ENCODE measurements at places on chromosomes 6 and 20.
A peak's percentile ranks its signal among the peaks of the same experiment; 100 is the strongest.

- H3K36me3 ChIP-seq, result no peaks in the 10 kb centered on the region
- H3K4me1 ChIP-seq, result no peaks in the 10 kb centered on the region
- no peaks in the 10 kb centered on the region for H3K27me3 ChIP-seq
- H3K4me3 ChIP-seq, result no peak overlapping the region
Measured at GRCh38 chr6:151052021-151052646, 186.6 kb downstream of the MTHFD1L start.

DNA sequence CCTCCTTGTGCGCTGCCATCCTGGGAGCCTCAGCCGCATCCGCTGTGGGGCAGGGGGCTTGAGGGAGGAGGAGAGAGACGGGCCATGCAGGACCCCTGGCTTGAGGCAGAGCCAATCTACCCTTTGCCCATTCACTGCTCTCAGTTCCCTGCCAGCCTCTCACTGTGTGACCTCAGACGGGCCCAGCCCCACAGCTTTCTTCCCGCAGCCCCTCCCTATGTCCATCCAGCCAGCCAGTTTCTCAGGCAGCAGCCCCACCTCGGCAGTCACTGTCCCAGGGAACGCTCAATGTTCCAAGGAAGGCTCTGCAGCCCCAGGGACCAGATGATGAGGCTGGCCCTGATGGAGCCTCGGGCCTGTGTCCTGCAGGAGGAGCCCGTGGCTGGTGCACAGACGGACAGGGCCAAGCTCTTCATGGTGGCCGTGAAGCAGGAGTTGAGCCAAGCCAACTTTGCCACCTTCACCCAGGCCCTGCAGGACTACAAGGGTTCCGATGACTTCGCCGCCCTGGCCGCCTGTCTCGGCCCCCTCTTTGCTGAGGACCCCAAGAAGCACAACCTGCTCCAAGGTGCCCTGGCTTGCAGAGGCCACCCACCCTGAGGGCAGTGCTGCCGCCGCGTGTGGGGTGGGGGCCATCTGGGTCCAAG is 3.9 kb upstream of the TNFRSF6B start:
- H3K27ac ChIP-seq, result peak overlapping the region; percentile 63

GRCh38 chr6:138999949-139000725 is 12.1 kb upstream of the REPS1 start:
- H3K27ac ChIP-seq, result no peak overlapping the region
- DNase-seq, result no peak
- H3K27me3 ChIP-seq, result no peaks in the 10 kb centered on the region
- no peaks in the 10 kb centered on the region for H3K36me3 ChIP-seq

DNA sequence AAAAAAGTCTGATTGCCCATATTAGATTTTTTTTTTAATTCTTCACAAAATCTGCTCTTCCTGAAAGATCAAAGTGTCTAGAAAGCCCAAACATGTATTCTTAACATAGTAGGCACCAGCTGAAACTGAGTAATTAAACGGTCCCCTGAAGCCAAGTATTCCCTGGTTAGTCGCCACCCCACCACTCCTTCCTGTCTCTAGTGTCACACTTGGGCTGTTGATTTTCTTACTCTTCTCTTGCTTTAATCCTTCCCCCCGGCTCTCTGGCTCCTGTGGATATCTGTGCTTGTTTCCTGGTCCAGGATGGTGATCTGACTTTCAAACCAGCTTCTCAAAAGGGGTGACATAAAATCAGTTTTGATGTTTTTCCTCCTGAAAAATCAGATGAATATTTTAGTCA is 162.9 kb downstream of the QKI start:
- H3K4me3 ChIP-seq, result no peak overlapping the region
- no peak overlapping the region for H3K27ac ChIP-seq
- no peaks in the 10 kb centered on the region for H3K27me3 ChIP-seq
- DNase-seq, result no peak
- H3K36me3 ChIP-seq, result peaks cover 15% of the 10 kb centered on the region
- peaks cover 8% of the 10 kb centered on the region for H3K4me1 ChIP-seq

DNA sequence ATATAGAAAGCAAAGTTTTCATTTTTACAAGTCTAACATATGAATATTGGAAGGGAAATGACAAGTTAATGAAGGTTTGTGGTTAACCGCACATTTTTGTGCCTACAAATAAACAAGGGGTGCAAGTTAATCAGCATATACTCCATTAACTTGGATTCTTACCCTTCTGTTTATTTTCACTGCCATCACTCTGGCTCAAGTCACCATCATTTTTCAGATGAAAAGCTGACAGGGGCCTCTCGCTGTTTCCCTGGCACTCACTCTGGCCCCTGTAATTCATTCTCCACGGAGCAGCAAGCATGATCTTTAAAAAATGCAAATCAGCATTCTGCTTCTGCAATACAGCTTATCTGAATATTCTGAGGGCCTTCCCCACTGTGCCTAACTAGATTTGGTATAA is 29.8 kb downstream of the APCDD1L start:
- no peak for DNase-seq
- H3K4me1 ChIP-seq, result no peaks in the 10 kb centered on the region
- no peak overlapping the region for H3K27ac ChIP-seq
- H3K27me3 ChIP-seq, result no peaks in the 10 kb centered on the region

DNA sequence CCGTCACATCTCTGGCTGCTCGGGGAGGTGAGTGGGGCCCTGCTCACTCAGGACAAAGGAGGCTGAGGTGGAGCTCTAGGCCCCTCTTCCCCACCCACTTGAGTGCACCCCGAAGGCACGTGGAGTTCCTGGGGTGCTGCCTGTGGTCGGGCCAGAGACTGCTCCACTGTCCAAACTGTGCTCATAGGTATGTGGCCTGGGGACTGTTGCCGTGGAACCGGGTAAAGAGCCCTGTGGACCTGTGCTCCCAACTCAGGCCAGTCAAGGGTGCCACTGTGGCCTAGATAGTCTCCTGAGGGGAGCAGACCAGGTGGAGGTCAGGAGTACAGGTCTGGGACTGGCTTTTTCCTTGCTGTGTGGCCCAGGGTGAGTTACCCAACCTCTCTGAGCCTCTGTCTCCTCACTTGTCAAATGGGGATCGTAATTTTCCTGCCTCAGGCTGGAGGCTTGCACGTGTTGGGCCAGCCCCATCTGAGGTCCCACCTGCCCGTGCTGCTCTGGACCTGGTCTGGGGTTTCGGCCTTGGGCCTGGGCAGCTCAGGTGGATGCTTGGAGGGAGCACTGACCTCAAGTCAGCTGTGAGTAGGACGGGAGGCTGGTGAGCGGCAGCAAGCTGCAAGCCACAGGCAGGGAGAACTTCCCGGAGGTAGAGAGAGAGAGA is 12.4 kb upstream of the NPBWR2 start:
- no peak overlapping the region for H3K4me3 ChIP-seq
- no peak overlapping the region for H3K27ac ChIP-seq
- no peaks in the 10 kb centered on the region for H3K4me1 ChIP-seq
- peak; percentile 63 for DNase-seq

DNA sequence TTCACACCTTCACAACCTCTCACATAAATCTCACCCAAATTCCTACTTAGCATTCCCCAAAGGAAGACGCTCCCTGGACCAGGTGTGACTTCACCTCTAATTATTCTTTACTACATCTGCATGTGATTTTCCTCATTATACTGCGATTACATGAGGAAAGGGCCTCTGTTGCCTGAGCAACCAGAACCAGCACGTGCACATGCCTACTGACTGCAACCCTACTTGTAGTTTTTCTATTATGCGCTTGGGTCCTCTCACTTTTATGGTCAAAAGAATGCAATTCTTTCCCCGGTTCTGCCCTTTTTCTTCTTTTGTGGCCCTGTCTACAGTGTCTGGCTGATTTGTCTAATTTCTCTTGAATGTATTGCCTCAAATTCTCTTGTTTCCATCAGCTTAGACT is 20.4 kb upstream of the ANKEF1 start:
- H3K4me3 ChIP-seq, result no peak overlapping the region
- no peaks in the 10 kb centered on the region for H3K36me3 ChIP-seq
- H3K4me1 ChIP-seq, result no peaks in the 10 kb centered on the region
- no peaks in the 10 kb centered on the region for H3K27me3 ChIP-seq

DNA sequence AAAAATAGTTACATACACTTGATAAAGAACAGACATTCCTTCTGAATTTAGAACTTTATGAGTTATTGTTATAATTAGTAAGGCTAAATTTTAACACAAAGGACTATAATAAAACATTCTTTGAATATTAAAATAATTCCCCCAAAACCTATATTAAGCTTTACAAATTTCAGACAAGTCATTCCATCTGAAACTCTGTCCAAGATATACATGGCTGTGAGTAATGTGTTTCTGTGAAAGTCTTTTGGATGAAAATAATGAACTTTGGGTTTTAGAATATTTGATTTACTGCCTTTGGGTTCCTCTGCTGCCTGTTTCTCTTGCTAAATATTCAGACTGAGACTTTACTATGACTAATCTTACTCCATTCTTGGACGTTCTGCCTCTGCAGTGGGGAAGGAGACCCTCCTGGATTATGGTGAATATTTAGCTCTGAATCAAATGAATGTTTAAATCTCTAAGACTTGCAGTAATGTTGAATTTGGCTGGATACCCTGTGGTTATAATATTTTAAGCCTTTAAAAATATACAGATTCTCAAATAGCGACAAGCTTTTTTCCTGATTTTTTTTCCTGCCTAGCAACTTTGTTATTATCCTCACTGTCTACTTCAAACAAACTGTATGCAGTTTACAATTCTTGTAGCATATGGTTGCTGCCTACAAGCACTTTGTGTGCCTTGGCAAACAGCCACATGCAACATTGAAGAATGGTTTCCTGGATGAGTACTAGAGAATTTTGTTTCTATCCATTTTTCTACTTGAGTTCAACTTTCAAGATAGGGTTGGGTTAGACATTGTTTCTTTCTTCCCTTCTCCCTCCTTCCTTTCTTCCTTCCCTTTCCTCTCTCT is 51.4 kb downstream of the TXLNB start:
- H3K27me3 ChIP-seq, result no peaks in the 10 kb centered on the region
- peaks cover 9% of the 10 kb centered on the region for H3K4me1 ChIP-seq
- H3K27ac ChIP-seq, result peak overlapping the region; percentile 7
- no peak overlapping the region for H3K4me3 ChIP-seq
- H3K36me3 ChIP-seq, result no peaks in the 10 kb centered on the region
- DNase-seq, result no peak

- no peaks in the 10 kb centered on the region for H3K4me1 ChIP-seq
- no peak overlapping the region for H3K27ac ChIP-seq
- no peak overlapping the region for H3K4me3 ChIP-seq
- no peaks in the 10 kb centered on the region for H3K36me3 ChIP-seq
- no peak for DNase-seq
Measured at GRCh38 chr6:107284805-107285204, 169.5 kb upstream of the BEND3 start.

- no peaks in the 10 kb centered on the region for H3K27me3 ChIP-seq
- no peak for DNase-seq
- no peaks in the 10 kb centered on the region for H3K36me3 ChIP-seq
- no peak overlapping the region for H3K27ac ChIP-seq
- no peaks in the 10 kb centered on the region for H3K4me1 ChIP-seq
- H3K4me3 ChIP-seq, result no peak overlapping the region
Measured at GRCh38 chr20:15555913-15556312, 1017.3 kb downstream of the KIF16B start.

GRCh38 chr6:72724545-72724944 is 102.7 kb downstream of the KCNQ5 start:
- H3K4me3 ChIP-seq, result no peak overlapping the region
- no peaks in the 10 kb centered on the region for H3K27me3 ChIP-seq
- H3K4me1 ChIP-seq, result no peaks in the 10 kb centered on the region
- no peaks in the 10 kb centered on the region for H3K36me3 ChIP-seq

GRCh38 chr6:76509397-76509796 is 436.9 kb upstream of the IMPG1 start:
- H3K27me3 ChIP-seq, result no peaks in the 10 kb centered on the region
- H3K27ac ChIP-seq, result no peak overlapping the region
- no peaks in the 10 kb centered on the region for H3K36me3 ChIP-seq
- no peak overlapping the region for H3K4me3 ChIP-seq

GRCh38 chr6:97771372-97771771 is 488.4 kb upstream of the MMS22L start:
- DNase-seq, result no peak
- no peaks in the 10 kb centered on the region for H3K27me3 ChIP-seq
- no peaks in the 10 kb centered on the region for H3K36me3 ChIP-seq
- no peak overlapping the region for H3K27ac ChIP-seq
- H3K4me3 ChIP-seq, result no peak overlapping the region

GRCh38 chr6:149806127-149806526 is 56.6 kb downstream of the PCMT1 start:
- no peak overlapping the region for H3K27ac ChIP-seq
- H3K36me3 ChIP-seq, result peaks cover 52% of the 10 kb centered on the region
- H3K27me3 ChIP-seq, result no peaks in the 10 kb centered on the region
- no peaks in the 10 kb centered on the region for H3K4me1 ChIP-seq

DNA sequence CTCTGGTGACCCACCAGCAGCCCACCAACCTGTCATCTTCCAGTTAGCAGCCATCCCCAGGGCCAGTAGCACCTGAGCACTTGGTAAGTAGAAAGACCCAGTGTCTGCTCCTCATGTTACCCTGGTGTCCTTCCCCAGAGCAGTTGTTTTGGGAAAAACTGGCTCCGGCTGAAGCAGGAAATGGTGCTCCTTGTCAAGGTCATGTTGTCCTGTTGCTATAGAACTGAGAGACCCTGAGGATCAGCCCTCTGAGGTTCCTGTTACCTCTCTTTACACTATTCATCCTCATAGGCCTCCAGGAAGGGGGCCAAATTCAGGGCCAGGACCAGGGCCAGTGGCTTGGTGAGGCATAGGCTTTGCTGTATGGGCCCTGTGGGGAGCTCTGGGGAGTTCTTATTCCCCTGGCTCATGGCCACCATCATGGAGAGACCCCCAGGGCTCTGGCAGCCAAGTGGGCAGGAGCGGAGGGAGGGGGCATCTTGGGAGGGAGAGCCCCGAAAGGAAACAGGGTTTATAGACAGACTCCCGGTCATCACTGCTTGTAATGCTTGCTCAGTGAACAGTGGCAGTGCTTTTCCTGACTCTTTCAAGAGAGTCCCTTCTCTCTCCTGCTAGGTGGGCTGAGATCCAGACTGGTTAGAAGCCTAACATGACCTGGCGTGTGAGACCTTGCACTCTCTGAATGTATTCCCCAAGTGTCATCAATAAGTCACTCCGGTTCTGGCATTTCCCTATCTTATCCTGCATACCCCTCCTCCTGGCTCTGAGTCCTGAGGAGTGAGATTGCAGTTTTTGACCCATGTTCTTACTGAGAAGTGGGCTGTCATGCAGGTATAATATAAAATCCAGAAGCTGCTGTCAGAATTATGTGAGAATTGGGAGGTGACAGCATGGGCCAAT is 50.7 kb downstream of the PPARD start:
- no peak overlapping the region for H3K27ac ChIP-seq
- peaks cover 14% of the 10 kb centered on the region for H3K4me1 ChIP-seq
- H3K27me3 ChIP-seq, result no peaks in the 10 kb centered on the region
- DNase-seq, result no peak
- H3K36me3 ChIP-seq, result no peaks in the 10 kb centered on the region
- no peak overlapping the region for H3K4me3 ChIP-seq

GRCh38 chr6:43712579-43712978 is 25.0 kb upstream of the MRPS18A start:
- peaks cover 28% of the 10 kb centered on the region for H3K4me1 ChIP-seq
- H3K27ac ChIP-seq, result no peak overlapping the region
- H3K36me3 ChIP-seq, result no peaks in the 10 kb centered on the region
- no peaks in the 10 kb centered on the region for H3K27me3 ChIP-seq

GRCh38 chr6:105560611-105561066 is 157.8 kb upstream of the PREP start:
- H3K27me3 ChIP-seq, result no peaks in the 10 kb centered on the region
- no peaks in the 10 kb centered on the region for H3K4me1 ChIP-seq
- no peak overlapping the region for H3K4me3 ChIP-seq
- no peaks in the 10 kb centered on the region for H3K36me3 ChIP-seq

- H3K27me3 ChIP-seq, result no peaks in the 10 kb centered on the region
- DNase-seq, result no peak
- H3K4me3 ChIP-seq, result no peak overlapping the region
- H3K27ac ChIP-seq, result no peak overlapping the region
- H3K4me1 ChIP-seq, result peaks cover 4% of the 10 kb centered on the region
Measured at GRCh38 chr6:113377362-113377942, 479.7 kb upstream of the MARCKS start.

- H3K4me1 ChIP-seq, result no peaks in the 10 kb centered on the region
- H3K27me3 ChIP-seq, result peaks cover 7% of the 10 kb centered on the region
- H3K27ac ChIP-seq, result no peak overlapping the region
- no peak for DNase-seq
Measured at GRCh38 chr6:3484192-3484591, 27.3 kb upstream of the SLC22A23 start.
